Stimulated activated CD8-positive, alpha-beta memory T cell treated with anti-CD3 and anti-CD28 coated beads, Interleukin-4, amount 100 ng/mL, for 4 hours (primary cell): ENCODE measurements at places on chromosomes 2 and 18.

DNA sequence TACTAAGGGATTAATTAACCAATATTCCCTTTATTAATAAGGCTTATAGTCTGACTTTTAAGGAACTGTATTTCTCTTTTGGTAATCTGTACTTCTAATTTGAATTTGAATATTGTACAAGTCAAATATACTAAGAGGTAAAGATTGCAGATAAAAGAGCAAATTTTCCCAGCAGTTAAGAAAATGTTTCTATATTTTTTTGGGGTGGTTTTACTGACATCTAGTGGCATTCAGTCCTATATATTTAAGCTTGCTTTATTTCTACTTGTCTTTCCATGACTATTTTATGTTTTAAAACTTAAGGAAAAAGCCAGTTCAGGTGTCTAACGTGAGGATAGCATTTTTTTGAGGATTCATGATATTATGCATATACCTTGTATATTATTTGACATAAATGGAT is 41.6 kb downstream of the TDRD15 start:
- no peak for DNase-seq

GRCh38 chr2:29495536-29496060 is 380.4 kb downstream of the CLIP4 start:
- DNase-seq = no peak

- DNase-seq = no peak
These were observed 112.0 kb downstream of the PPP1R1C start for GRCh38 chr2:182097571-182098164.

GRCh38 chr2:187118331-187119099 is 269.5 kb upstream of the ZSWIM2 start:
- DNase-seq = no peak

DNA sequence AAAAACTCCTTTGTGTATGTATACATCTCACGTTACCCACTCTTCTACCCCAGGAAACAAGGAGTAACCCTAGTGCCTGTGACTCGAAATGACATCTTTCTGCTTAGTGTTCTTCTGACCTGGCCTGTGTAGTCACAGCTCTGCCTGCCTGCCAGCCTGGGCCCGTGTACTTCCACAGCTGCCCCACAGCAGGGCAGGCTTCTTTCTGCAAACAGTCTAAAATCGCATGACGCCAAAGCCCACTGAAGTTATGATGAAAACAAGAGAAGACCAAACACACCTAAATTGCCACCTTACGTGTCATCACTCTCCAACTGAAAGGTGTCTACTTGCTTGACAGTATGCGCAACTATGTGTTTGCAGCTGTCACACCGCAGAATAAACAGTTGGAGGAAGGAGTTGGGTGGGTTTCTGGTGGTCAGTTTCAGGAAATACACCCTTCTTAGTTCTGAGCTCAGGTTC is 1.5 kb downstream of the GAREM1 start:
- DNase-seq = no peak

DNA sequence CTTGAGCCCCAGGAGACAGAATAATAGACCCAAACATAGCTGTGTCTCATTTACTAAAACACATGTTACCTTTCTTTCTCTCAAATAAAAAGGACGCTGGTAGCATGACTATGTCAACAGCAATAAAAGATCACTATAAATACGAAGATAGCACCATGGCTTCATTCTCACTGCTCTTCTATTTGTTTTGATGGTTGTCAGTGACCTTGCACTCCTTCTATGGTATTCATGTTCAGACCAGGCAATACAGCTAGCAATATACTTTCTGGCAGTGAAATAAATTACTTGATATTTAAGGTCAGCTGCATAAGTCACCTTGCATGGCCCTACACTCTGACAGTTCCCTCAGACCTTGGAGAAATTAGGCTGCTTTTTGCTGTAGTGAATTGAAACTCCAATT is 263.2 kb upstream of the CDH7 start:
- no peak for DNase-seq

- no peak for DNase-seq
These were observed 25.3 kb downstream of the FEZ2 start for GRCh38 chr2:36572719-36573059.

DNA sequence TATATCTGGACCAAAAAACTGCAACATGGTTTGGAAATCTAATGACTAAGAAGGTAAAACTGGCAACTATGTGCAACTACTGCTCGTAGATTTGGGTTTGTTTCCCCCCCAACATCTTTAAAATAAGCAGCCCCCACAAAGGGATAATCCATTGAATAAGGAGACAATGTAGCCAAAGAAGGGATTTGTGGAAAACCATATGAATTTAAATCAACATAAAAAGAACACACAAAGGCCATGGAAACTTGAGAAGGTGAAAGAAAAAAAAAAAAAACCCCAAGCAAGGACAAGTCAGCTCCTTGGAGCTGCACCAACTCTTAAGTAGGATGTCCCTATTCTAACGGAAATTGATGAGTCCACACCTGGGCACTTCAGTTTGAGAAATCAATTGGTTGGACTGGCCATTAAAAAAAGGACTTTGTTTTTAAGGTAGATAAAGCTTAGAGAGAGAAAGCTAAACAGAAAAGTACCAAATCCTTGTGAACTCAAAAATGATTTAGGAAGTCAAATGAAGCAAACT is 53.7 kb upstream of the ST8SIA5 start:
- no peak for DNase-seq

- DNase-seq = no peak
These were observed 190.1 kb upstream of the SP5 start for GRCh38 chr2:170524828-170525565.

DNA sequence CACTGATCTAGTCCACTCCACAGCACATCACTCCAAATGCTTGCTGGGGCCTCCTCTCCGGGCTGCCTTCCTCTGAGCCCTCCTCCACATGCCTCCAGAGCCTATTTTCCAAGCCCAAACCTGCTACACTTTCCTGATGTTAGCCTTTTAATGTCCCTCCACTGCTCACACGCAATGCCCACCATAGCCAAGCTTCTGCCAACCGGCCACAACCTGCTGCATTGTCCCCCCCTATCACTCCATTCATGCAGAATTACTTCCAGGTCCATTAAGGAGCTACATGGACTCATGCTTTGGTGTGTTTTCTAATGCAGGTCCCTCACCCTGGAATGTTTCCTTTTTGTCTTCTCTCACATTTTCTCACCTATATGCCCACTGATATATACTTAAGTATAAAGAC is 129.3 kb downstream of the MARCHF4 start:
- DNase-seq = no peak

- no peak for DNase-seq
These were observed 65.0 kb downstream of the LINC00305 start for GRCh38 chr18:64083916-64084315.

- no peak for DNase-seq
These were observed 2.3 kb downstream of the WIPF1 start for GRCh38 chr2:174595116-174595809.

GRCh38 chr2:188391354-188391753 is 99.7 kb downstream of the GULP1 start:
- no peak for DNase-seq

GRCh38 chr2:227397562-227397961 is 9.8 kb upstream of the SCYGR1 start:
- no peak for DNase-seq

DNA sequence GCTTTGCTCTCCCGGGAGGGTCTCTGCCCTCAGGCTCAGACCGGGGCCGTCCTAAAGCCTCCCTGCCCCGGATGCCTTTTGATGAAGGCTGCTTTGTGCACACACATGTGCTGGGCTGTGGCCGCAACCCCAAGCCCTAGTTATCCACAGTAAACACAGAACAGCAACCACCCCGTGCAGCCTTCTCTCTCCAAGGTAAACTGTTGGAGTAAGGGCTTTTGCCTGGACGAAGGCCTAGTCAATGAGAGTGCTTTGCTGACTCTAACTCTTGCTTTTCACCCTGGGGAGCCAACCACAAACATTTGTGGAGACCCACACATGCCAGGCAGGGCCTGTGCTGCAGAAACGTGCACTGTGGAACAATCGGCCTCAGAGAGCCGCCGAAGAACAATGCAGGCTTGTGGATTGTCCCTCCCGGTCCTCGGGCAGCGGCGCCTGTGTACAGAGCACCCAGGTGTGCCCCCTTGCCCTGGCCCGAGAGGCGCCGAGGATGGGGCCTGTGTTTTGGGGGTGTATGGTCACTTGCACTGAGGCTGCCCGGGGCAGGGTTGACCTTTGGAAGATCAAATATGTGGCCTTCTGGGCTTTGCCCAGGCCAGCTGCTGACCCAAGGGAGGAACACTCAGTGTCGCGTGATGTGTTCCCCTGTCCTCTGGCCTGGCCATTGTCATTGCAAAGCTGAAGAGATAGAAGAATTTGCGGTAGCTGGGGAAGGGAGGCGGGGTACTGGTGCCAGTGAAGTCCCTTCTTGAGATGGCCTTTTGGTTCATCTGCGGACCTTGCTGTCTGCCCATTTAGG is 37.0 kb downstream of the CTIF start:
- DNase-seq = no peak
